Erythroblast (primary cell): ENCODE measurements at places on chromosomes 16 and 17.

- no peak for DNase-seq
Measured at GRCh38 chr17:61260071-61260797, 139.4 kb upstream of the TBX2 start.

DNA sequence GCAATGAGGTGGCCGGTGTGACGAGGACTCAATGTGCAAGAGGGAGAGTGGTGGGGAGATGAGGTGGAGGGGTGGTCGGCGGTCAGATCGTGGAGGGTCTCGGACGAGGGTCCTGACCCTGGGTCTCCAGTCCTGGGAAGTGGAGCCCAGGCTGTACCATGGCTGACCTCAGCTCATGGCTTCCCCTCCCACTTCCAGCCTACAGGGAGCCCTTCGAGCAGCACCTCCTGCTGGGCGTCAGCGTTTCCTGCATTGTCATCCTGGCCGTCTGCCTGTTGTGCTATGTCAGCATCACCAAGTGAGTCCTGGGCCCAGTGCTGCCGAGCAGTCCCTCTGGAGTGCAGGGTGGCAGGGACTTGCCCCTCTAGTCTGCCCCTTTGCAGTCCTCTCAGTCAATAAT, 41.8 kb downstream of the IL4R start:
- peak; percentile 74 for DNase-seq

DNA sequence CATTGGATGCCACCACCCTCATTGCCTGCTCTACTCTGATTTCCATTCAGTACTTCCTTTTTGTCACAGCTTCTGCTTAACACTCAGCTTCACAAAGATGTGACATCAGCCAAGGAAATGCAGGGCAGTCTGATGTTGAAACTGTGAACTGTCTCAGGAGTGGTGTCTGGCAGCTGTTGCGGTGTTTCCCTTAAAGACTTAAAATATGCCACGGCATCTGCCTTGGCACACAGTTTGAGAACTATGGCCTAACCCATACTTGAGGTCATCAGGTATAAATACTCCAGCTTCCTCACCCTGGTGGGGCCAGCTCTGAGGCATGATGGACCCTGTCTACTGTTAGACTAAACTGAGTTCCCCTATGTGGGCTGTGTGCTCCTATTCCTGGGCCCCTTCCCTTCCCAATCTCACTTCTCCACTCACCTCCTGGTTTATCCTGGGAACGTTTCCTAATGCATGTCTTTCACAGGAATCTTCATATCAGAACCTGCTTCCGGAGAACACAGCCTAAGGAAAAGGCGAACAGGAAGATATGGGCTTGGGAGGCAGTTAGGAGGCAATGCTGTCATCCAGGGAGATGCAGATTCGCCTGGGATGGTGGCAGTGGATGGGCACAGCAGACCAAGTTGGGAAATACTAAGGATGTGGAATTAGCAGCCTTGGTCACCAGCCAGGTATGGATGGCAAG, 96.5 kb downstream of the WSCD1 start:
- DNase-seq = no peak

DNA sequence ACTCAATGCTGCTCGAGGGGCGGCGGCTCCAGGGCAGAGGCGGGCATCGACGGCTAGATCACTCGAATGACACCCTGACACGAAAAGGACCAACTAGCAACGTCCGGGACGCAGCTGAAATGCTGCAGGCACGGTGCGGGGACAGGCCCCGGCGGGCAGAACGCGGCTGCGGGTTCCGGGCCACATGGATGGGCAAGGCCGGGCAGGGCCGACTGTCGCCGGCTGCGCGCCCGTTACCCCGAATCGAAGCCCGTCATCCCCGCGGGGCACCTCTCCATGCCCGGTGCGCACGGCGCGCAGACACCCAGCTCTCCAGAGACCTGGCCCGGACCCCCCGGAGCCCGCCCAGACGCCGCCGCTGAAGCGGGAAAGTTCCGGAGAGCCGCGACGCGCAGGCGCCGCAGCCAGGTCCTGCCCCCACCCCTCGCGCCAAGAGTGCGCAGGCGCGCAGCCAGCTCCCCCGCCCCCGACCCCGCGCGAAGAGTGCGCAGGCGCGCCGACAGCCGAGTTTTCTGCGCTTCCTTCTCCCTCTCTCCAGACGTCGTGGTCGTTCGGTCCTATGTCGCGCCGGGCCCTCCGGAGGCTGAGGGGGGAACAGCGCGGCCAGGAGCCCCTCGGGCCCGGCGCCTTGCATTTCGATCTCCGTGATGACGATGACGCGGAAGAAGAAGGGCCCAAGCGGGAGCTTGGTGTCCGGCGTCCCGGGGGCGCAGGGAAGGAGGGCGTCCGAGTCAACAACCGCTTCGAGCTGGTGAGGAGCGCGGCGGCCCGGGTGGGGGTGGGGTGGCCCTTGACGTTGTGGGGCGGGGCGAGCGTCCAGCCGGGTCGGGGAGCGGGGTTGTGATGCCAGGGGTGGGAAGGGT, at the start of gene TCF25:
TSS of gene TCF25 (plus strand) at position 484 of the 863 bp plus-strand sequence. CDS start at position 560, 76 bp downstream.
- DNase-seq = peak; percentile 96

DNA sequence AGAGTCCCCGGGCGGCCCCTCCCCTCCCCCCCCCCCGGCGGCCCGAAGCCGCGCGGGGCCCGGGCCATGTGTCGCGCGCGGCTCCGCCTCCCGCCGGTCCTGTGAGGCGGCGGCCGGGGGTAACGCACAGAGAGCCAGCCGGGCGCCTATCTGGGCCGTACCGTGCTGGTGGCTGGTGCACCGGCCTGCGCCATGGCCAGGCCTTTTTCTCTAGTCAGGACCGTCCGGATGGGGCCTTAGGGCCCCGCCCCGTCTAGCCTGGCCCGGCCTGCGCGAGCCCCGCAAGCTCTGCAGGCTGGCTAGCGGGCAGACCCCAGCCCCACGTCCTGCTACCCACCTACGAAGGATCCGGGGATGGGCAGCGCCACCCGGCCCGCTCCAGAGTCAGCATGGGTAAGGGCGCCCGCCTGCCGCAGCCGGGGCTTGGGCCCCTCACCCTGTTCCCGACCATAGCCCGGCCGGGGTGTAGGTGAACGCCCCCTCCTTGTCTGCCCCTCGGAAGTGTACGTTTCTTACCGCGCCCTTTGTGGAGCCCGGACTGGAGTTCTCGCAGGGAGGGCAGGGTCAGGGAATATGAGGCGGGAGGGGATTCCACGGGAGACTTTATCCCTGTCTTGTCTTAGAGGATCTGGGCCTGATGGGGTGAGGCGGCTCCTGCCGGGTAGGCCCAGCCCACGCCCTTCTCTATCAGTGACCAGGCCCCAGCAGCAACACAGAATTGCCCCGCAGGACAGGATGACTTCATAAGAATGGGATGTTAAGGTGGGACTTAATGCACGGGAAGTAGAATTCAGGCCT, at the start of gene CENPT:
TSS of gene CENPT (minus strand) at position 630 of the 798 bp plus-strand sequence. CDS start 13,834 bp downstream, outside the sequence.
- peak; percentile 89 for DNase-seq

DNA sequence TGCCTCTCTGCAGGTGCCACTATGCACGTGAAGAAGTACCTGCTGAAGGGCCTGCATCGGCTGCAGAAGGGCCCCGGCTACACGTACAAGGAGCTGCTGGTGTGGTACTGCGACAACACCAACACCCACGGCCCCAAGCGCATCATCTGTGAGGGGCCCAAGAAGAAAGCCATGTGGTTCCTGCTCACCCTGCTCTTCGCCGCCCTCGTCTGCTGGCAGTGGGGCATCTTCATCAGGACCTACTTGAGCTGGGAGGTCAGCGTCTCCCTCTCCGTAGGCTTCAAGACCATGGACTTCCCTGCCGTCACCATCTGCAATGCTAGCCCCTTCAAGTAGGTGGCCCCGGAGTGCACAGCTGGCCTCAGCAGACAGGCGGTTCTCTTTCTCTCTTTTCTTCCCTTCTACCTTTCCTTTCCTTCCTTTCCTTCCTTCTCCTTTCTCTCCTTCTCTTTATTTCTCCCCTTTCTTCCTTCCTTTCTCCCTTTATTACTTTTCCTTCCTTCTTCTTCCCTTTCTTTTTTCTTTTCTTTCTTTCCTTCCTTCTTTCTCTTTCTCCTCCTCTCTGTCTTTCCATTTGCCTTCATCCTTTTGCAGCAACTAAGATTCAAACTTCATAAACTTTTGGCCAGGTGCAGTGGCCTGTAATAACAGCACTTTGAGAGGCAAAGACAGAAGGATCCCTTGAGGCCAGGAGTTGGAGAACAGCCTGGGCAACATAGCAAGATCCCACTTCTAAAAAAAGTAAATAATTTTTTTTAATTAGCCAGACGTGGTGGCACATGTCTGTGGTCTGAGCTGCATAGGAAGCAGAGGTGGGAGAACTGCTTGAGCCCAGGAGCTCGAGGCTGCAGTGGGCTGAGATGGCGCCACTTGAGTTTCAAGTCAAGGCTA, 46.7 kb downstream of the SCNN1B start:
- peak; percentile 19 for DNase-seq

GRCh38 chr17:78960928-78961327, 18.8 kb downstream of the LGALS3BP start:
- DNase-seq = no peak

- DNase-seq = peak; percentile 19
Measured at GRCh38 chr16:87939562-87940423, 3.5 kb upstream of the CA5A start.

DNA sequence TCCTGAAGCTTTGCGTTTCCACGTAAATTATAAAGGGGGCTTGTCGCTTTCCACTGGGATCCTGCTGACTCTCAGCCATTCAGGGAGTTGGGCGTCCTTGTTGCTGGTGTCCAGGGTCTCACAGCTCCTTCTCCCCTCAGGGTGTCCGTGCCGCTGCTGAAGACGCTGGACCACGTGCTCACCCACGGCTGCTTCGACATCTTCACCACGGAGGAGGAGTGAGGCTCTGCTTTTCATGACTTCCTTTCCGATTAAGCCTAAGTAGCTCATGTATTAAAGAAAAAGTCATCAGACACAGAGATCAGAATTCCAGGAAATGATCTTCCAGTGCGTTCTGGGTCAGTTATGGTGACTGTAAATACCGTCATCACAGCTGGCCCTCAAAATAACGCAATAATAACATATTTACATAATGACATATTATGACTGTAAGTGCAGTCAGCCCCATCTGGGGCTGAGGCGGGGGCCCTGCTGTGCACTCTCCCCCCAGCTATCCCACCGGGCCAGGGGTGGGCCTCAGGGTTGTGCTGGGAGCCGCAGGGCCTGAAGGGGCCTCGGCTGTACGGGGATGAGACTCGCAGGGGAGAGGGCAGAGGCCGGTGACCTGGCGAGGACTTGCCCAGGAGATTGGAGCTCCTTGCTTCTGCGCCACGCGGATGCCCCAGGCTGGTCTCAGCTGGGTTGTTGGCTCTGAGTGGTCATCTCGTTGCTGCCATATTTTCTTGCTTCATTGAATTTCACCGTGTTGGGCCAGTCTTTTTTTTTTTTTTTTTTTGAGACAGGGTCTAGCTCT, 92.9 kb upstream of the ZNF750 start:
- no peak for DNase-seq

GRCh38 chr16:78386557-78387324, 287.3 kb downstream of the WWOX start:
- DNase-seq = no peak

DNA sequence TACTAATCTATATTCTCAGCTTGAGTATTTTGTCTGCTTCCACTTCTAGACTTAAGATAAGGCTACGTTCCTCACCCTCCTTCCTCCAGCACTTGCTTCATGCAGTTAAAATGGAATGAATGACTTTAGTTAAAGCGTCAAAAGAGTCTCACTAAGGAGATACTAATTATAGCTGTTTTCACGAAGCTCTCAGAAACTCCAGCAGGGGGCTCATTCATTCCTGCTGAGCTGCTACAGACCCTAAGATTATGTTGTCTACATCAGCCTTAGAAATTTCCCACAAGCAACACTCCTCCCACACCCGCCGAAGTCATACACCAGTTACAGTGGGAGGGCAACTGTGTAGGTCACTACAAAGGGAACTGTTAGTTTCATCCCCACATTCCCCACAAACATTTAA, 57.0 kb upstream of the KIFC3 start:
- peak; percentile 19 for DNase-seq

GRCh38 chr17:61797283-61797682, 66.0 kb downstream of the BRIP1 start:
- DNase-seq = no peak

- no peak for DNase-seq
Measured at GRCh38 chr17:80529104-80529903, 15.3 kb upstream of the RPTOR start.

GRCh38 chr17:69906306-69906705, 168.7 kb upstream of the KCNJ16 start:
- DNase-seq = no peak

GRCh38 chr17:60916043-60916442, 238.4 kb downstream of the BCAS3 start:
- DNase-seq = no peak

DNA sequence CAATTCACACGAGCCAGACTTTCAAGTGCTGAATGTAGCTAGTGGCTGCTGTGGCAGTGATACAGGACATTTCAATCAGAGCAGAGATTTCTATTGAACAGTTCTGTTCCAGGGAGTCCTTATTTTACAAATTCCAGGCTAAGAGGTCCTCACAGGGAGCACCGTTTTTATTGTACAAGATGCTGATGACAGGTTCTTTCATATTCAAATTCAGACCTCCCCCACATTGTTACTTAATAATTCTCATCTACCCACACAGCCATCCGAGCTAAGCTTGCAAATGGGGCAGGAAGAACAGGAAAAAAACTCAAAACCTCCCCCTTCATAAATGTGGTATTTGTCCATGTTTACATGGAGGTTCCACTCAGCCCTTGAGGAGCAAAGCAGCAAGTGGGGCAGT, 9.8 kb downstream of the GABARAPL2 start:
- no peak for DNase-seq

DNA sequence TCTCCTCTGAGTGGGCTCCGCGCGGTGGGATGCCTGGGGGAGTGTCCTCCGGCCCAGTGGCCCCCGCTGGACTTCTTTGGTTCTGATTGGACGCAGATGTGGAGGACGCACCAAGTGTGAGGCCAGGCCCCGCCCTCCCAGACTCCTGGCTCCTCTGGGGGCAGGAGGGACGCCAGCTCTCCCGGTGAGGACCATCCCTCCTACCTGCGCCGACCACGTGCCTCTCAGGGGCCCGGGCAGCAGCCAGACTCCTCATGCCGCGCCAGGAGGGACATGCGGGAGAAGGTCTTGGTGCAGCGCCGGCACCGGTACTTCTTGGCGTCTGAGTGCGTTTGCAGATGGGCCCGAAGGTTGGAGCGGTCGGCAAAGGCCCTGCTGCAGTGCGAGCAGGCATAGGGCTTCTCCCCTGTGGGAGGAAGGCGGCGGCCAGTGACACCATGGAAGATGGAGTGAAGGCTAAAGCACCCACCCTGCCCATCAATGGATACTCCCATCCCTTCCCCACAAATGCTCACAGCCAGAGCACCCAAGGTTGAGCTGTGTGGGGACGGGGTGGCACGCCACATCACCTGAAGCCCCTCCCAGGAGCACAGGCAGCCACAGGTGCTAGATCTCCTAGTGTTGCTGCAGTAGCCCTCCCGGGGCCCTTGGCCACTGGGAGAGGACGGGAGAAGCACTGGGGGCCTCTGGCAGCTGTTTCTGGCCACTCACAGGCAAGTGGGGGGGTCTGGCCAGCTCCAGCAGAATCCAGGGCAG, 7.9 kb downstream of the SNAI3 start:
- DNase-seq = no peak

GRCh38 chr17:42704837-42705494, 22.6 kb downstream of the CNTNAP1 start:
- no peak for DNase-seq
